ENCODE measurements at places on chromosomes 3 and 15.

DNA sequence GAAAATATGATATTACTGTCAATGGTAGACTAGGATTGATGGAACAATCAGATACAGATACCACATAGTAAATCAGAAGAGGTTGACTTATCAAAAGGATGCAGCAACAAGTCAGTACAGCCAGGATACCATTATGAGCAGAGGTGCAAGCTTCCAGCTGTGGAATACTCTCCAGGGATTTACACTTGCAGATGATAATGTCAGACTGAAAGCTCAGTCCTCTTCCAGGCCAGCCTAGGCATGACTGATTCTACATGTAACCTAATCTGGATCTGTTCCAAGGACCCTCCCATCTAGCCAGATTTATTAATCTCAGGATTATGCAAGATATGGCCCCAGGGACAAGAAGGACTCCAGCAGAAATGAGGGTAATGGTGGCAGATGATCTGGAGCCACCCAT is 8.2 kb downstream of the FILIP1L start:
- DNase-seq: no peak

- DNase-seq: no peak
Observed at GRCh38 chr3:143951351-143951971, 20.2 kb upstream of the DIPK2A start.

DNA sequence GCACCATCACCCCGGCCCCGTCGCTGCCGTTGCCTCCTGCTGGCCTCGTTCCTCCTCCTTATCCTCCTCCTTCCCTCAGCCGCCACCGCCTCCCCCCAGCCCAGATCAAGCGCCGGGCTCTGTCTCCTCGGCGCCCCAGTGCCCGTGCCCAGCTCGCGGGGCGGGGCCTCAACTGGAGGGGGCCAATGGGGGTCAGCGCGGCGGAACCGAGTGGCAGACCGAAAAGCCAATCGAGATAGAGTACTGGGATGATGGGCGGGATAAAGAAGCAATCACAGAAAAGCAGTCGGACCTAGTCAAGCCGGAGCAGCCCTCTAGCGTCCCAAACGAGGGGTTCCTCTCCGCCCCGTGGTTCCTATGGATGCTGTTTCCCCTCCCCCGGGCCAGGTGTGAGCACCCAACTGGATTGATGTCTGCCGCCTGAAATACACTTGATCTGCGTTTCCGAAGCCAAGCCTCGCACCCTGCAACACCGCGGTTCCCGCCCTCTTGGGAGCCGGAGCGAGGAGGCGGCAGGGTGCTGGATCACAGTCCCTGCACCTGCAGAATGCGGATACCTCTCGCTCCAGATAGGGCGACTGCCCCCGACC is at the start of gene FRMD5:
TSS of gene FRMD5 (minus strand) at position 121 of the 590 bp plus-strand sequence.
- DNase-seq: peak; percentile 86

DNA sequence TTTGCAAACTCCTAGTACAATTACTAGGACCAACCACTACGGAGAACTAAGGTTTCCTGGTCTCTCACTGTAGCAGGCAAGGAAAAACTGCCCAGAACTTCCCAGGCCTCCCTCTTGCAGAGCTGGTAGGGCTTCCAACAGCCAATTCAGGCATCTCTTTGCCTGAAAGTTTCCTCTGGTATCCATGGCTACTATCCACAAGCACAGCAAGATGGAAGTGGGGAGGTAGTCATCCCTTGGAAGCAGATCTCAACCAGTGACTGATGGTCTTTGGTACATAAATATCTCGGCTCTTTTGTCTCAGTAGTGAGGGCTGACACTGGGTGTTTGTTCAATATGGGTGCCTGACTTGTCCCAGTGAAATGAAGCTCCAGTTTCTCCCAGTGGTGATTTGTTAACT is 201.3 kb upstream of the MRPL3 start:
- no peak for DNase-seq

- no peak for DNase-seq
Observed at GRCh38 chr3:42033741-42034140, 57.4 kb upstream of the TRAK1 start.

All from epithelial cell of prostate (primary cell).